ENCODE measurements at places on chromosomes 16 and 17. TPM values are rescaled to one million over a fixed set of nuclear protein-coding genes. Genes with fewer than 3 reads are reported as not detected.

TMC8 gene
- 3.7 TPM for polyA plus RNA-seq

IGF2BP1 gene
- 8.6 TPM for polyA plus RNA-seq

GRCh38 chr17:80474231-80474960 is 2.0 kb downstream of the NPTX1 start:
- no peak for DNase-seq

DNA sequence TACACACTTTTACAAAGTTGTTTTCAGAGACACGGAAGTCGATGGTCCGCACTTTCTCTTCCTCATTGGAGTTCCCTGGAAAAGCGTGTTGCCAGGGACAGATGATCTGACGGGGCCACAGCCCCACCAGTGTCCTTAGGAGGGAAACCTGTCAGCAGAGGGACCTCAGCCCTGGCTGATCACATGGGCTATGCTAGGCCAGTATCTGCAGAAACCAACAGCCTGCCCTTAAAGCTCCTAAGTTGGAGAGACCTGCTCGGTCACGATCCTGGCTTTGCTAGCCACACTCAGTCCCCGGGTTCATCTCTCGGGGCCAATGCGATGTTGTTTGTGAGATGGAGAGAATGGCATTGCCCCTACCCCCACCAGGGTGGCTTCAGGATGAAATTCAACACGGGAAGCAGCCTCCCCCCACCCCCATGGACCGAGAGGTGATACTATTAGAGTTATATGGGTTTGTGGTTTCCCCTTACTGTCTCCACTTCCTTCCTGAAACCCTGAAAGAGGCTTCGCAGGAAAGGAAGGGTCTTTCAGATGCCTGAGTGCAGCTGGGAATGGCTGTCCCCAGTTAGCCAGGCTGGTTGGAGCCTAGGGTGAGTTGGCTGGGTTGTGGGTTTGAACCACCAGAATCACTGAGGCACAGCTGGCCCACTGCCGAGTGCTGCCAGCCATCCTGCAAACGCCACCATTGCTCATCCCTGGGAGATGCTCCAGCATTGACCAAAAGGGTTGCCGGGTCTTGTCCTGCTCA is 16.6 kb downstream of the RMI2 start:
- no peak for DNase-seq

FSCN2 gene
- 2.8 TPM for polyA plus RNA-seq

DNA sequence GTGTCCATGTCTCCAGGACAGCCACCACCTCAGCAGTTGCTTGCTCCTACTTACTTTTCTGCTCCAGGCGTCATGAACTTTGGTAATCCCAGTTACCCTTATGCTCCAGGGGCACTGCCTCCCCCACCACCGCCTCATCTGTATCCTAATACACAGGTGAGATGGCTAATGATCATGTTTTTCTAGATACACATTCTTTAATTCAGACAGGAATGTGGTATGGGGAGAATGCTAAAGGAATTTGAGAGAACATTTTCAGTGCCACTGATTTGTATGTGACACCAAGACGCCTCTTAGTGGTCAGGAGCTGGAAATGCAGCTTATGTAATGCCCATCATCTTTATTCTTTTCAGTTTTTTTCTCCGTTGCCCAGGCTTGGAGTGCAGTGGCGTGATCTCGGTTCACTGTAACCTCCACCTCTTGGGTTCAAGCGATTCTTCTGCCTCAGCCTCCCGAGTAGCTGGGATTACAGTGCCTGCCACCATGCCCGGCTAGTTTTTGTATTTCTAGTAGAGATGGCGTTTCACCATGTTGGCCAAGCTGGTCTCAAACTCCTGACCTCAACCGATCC is 8.9 kb upstream of the RAPGEFL1 start:
- DNase-seq, result peak; percentile 62

TBC1D3C gene
- polyA plus RNA-seq, result not detected

GRCh38 chr17:28492352-28493310 is 13.5 kb upstream of the FOXN1 start:
- no peak for DNase-seq
